ENCODE measurements at places on chromosomes 12 and 14.
A peak's percentile ranks its signal among the peaks of the same experiment; 100 is the strongest.

DNA sequence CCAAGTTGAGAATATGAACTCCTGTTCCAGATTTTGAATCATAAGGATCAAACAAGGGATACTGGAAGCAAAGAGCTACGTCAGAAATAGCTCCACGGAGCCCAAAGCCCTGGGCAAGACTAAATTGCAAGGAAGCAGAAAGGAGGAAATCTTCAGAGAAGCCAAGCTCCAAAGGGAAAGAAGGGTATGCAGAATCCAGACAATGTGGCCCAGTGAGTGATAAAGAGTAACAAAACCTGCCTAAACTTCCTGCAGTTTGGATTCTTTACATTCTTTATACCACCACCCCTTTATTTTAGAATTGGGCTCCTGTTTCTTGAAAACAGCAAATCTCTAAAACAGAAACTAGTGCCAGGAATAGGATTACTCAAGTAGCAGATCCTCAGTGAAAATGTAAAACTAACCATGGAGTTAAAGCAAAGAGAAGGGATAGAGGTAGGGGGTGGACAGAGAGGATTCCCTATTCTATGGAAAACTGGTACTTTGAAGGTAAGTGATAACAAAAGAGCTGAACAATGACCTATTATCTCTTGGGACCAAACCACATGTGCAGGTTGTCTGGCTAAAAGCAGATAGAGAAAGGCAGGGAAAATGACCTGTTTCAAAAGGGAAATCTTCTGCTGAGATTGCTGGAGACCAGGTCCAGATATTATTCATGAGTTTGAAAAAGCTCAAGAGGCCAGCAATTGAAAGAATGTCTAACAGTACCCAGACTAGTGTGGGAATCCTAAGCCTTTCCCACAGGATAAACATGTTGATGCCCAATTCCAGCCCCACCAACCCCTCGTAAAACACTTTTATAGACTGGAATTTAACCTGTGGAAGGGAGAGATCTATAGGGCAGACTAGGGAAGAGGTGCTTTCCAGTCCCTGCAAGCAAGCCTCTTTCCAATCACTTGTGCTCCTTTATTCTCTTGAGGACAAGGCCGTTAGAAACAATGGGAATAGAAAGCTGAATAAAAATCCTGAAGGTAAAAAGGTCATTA lies 24.5 kb downstream of the MBIP start:
- no peak for DNase-seq

DNA sequence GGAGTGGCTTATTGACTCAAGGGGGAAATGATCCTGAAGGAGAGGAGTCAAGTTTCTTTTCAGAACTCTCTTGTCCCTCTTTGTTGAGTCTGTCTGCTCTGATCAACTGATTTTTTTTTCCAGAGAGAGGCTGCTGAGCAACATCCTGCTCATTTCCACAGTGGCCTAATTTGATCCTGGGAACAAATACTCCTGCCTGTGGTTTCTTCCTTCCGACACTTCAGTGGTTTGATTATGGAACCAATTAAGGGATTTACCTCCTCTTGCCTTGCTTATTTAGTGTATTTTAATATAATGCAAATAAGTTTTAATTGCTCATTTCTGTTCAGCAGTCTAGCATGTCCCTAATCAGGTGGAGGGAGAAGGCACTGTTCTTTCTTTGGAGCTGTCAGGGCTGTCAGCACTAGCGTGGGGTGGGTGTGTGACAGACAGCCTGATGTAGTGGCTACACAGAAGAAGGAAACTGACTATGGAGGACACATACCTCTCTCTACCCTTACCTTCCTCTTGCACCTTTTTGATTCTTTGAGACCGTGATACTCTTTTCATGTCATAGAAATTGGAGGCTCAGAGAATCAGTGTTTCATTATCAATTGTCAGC lies 344.9 kb upstream of the STXBP6 start:
- no peak for DNase-seq

DNA sequence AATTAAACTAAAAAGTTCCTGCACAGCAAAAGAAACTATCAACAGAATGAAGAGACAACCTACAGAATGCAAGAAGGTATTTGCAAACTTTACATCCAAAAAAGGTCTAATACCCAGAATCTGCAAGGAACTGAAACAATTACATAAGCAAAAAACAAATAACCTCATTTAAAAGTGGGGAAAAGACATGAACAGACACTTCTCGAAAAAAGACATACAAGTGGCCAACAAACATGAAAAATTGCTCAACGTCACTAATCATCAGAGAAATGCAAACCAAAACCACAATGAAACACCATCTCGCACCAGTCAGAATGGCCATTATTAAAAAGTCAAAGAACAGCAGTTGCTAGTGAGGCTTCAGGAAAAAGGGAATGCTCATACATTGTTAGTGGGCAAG lies 15.2 kb downstream of the PDE6H start:
- DNase-seq: no peak

GRCh38 chr14:52481864-52482263 lies 70.4 kb downstream of the TXNDC16 start:
- DNase-seq: no peak

DNA sequence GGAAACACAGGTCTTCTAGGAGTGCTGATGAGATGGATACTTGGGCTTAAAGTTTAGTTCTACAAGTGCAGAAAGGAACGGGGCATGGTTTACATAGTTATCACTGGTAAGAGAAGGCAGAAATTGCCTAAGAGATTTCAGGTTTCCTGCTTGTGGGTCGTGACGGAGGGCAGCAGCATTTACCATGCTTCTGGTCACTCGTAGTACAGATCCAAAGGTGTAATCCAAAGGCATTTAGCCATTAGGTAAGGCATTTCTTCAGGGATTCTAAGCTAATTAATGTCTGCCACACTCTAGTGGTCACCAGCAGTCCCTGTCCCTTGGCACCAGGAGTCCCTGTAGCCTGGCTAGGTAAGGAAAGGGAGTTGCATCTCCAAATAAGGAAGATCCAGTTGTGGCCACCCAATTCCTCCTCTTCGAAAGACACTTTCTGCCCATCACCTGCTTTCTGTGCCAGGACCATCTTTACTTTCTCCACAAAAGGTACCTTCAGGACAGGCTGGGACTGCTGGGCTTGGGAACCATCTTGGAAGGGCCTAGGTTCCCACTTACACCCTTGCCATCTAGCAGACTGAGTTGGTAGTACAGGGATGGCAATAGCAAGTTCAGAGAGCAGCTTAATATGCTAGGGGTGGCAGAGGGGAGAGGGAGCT lies 1.5 kb downstream of the GSTZ1 start:
- DNase-seq: no peak

DNA sequence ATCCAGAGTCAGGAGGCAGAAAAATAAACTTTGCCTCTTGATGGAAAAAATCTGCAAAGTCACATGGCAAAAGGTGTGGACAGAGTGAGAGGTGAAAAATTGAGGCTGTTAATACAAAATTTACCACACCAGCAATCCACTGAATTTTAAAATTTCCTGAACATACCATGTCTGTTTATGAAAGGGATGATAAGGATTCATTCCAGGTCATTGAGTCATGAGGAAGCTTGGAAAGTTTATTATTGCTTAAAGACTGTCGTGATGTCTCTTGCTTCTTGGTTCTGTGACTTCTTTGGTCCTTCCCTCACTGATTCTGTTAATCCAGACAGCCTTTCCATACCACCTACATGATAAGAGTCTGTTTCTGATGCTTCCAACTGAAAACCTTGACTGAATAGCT lies 73.2 kb downstream of the TTC6 start:
- DNase-seq: no peak

DNA sequence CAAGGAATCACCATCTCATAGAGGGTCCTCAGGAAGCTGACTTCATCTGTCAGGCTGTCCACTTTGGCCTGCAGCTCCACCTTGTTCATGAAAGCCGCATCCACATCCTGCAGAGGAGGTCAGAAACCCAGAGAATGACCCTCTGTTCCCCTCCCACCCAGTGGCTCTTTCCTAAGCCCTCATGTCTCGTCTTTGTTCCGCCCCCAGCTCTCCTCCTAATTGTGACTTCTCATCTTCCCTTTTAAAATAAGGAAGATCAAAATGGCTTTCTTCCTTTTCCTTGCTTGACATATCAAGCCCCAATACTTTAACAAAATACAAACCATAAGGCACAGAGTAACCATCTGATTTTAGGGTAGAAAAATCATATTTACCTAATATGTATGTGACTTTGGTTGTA lies 4.4 kb downstream of the KRT76 start:
- DNase-seq: no peak

DNA sequence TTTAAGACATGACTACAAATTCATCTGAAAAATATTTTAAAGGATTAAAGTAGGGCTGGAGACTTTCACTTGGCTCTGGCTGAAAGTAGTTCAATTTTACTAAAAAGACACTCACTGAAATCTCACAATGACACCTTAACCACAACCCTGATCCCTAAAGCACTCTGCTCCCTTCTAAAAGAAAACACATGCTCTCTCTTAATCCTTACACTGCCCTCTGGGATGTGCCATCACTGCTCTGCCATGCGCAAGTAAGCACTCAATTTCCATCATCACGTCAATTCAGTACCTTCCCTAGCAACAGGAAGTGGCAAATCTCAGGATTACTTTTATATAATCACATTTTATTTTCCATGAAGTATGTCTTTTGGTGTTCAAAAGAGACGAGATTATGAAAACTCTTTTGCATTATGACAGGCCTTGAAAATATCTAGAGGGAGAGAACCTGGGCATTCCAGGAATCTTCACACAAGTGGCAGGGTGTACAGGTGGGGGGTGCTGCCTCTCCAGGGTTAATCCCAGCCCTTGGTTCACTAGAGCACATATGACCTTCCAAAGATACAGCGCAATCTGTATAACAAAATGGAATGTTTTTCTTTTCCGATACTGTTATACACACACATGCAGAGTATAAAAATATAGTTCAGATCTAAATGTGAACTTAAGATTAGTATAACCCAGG lies 7.3 kb downstream of the ATG14 start:
- no peak for DNase-seq

- DNase-seq: no peak
Observed at GRCh38 chr14:60590991-60591414, 58.3 kb downstream of the SIX1 start.

DNA sequence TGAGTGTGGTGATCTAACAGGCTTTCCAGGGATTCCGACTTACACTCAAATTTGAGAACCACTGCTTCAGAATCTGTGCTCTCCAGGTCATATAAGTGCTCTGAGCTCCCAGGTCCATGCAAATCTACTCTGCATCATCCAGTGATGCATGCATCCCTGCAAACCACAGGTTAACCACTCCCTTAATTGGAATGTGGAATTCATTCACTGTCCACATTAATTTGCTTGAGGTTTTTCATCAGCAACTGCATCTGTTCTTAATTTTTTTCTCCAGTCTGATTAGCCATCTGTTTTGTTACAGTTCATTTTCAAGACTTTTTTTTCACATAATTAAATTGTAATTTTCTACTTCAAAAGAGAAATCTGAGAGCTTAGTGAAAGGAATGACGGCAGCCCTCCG lies 43.4 kb upstream of the RIN3 start:
- no peak for DNase-seq

GRCh38 chr12:75783093-75783877 lies 248.3 kb downstream of the PHLDA1 start:
- DNase-seq: peak; percentile 12

DNA sequence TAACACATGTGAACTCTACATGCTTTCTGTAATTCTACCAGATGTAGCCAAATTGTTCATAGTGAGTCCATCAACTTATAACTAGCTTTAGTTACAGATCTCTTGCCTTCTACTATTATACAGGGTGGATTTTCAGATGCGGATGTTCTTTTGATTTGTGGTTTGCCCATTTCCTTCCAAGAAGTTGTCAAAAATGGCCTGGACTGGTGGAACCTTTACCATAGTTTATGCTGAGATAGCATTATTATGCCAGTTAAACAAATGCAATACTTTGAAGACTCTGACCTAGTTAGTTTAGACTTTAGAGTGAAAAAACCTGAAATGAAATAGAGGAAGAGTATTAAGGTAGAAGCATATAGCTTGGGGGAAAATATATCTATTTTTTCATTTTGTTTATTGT lies 27.4 kb upstream of the CFL2 start:
- no peak for DNase-seq

- no peak for DNase-seq
Observed at GRCh38 chr14:69351385-69351784, 46.7 kb downstream of the ERH start.

- DNase-seq: no peak
Observed at GRCh38 chr12:89389755-89390661, 37.7 kb upstream of the DUSP6 start.

GRCh38 chr12:125284945-125285685 lies 219.9 kb downstream of the AACS start:
- DNase-seq: no peak

- no peak for DNase-seq
Observed at GRCh38 chr14:53034036-53034435, 83.2 kb upstream of the FERMT2 start.

- DNase-seq: no peak
Observed at GRCh38 chr12:47750229-47750798, 8.4 kb downstream of the RAPGEF3 start.

DNA sequence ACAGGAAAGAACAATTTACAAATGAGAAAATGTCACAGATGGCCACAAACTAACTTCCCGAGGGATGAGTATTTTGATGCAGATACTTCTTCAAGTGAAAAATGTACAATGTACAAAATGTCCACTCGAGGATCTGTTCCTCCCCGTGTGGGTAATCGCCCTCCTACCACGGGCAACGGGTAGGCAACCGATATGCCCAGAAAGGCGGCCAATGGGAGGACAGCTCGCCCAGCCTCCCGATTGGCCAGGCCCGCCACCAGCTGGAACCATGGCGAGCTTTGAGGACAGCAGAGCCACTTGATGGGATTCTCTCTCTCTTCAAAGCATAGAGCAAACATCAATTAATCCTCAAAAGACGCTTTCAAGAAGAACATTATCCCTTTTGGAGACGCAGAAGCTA lies 42.3 kb downstream of the DPF3 start:
- no peak for DNase-seq

DNA sequence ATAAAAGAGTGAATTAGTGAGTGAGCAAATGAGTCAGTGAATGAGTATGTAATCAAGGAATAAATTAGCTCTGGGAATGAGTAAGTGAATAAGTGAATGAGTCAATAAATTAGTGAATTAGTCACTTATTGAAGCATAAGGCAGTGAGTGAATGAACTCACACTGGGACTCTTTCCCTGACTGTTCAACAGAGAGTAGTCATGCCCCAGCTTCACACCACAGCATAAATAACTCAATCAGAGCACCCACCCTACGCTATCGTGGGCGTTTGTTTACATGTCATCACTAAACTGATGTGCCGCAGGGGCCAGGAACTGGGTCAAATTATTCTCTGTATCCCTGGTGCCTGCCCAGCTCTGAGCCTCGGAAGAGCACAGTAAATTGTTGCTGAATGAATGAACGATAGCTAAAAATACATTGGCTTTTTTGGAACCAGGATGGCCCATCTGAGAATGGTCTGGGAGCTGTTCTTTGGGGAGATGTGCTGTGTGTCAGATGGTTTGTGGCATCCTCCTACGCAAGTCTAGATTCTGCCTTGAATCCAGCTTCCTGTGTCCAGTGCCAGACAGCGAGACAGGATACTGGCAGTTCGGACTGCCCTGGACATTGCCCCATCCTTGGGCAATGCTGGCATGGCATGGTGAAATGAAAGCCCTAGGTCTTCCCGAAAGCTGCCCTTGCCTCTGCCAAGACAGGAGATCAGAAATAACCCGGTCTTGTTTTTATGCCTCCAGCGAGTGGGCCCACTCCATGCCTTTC lies 98.0 kb upstream of the RTL1 start:
- no peak for DNase-seq

Measured in ascending aorta (tissue), 2 donors.